ENCODE measurements at places on chromosomes 11 and 22.

DNA sequence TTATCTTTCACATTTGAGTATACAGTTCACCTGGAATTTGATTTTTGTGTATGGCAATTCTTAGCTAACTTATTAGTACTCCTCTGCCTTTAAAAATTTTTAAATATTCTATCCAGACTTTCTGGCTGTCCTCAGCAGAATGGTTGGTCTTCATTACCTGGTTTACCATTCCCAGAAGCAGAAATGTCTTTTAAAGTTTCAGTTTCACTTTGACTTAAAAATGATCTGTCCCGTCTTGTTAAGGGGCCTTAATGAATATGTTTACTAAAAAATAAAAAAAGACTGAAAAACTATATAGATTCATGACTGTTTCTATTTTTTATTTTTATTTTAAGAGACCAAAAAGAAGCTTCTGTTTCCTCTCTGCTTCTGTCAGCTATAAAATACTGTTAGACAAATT is 70.5 kb upstream of the TNRC6B start:
- peak; percentile 1 for DNase-seq

- peak; percentile 19 for DNase-seq
These were observed at the start of gene BMAL1 for GRCh38 chr11:13277768-13278608. TSS of gene BMAL1 (plus strand) at chr11:13277790. CDS start at chr11:13354309, 76,519 bp downstream.

GRCh38 chr11:117912497-117912896 is 16.7 kb downstream of the TMPRSS13 start:
- no peak for DNase-seq

DNA sequence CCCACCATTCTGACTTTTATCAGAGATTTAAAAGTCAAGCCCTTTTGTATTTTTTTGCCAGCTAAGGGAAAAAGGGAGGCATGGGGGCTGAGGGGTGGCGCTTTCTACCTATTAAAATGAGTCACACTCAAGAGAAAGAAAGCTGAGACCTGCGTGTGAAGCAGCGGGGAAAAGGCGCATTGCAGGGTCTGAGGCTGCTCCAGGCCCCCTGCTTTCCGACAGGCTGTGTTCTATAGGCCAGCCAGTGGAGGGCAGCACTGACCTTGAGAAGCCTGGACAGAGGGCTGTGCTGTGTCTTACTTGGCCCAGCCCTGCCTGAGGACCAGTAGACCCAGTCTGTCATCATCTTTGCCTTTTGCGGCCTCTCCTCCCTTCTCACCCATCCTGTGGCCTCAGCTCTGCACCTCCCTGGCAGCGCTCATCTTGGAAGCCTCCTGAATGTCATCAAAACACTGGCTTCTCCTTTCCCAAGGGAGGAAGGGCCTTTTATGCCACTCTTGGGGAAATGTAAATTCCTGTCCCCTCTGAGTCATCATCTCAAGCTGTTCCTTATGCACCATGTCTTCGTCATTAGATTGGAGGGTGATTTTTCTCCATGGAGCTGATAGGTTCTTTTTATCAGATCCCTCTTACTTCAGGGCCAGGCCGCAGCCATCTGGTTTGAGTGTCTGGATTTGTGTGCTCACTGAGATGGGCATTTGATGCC is 12.6 kb upstream of the MAPK8IP1 start:
- DNase-seq, result peak; percentile 85

DNA sequence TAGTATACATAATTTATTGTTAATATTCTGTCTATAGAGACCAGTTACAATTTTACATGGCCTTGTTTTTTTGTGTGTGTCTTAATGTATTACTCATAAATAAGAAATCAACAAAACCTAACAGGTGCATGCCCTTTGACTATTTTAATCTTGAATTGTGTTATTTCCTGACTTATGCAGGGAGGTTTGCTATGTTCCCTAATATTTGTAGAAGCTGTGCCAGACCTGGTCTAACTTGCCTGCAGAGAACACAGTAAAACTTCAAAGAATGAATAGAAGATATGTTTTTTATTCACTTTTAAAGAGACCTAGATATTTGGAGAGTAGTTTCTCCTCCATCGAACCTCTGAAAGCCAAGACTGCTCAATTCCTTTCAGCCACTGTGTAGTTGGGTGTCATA is 234.7 kb downstream of the LUZP2 start:
- DNase-seq, result no peak

DNA sequence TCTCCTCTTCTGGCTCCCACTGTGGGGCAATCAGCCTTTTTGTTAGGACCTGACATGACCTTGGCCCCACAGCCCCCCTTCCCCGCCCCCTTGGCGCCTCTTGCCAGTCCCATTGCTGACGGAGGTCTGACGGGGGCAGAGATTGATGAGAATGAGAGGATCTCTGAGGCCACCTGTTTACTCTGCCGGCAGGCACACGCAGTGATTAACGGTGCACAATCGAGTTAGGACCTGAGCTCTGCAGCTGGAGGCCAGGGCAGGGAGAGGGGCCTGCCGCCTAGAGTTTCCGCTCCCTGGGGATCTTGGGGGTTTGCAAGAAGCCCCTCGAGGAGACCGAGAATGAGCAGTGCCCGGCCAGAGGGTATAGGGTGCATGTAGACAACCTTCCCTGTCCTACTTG is 6.8 kb upstream of the CHRM1 start:
- no peak for DNase-seq

- no peak for DNase-seq
These were observed 66.2 kb upstream of the EIF3D start for GRCh38 chr22:36595154-36595553.

- DNase-seq, result peak; percentile 45
These were observed 13.3 kb downstream of the NNMT start for GRCh38 chr11:114309517-114309916.

- DNase-seq, result no peak
These were observed 196.9 kb upstream of the SEZ6L start for GRCh38 chr22:25972397-25972796.

DNA sequence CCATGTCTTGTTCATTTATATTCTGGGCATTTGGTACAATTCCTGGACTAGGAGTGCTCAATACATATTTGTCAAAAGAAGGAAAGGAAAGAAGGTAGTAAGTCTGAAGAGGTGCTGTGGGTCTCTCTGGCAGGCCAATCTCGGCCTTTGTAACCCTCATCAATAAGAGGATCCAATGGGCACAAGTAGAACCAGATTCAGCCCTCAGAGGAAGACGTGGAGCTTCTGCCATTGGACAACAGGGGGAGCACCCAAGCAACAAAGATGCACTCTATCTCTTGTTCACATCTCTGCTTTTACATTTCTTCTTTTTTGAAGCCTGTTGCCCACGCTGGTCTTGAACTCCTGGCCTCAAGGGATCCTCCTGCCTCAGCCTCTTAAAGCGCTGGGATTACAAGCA is 2.2 kb upstream of the VPS11 start:
- DNase-seq, result peak; percentile 38

GRCh38 chr11:127993788-127994187 is 593.6 kb downstream of the ETS1 start:
- DNase-seq, result no peak

- DNase-seq, result peak; percentile 74
These were observed 43.4 kb upstream of the PRDM11 start for GRCh38 chr11:45102810-45103621.

GRCh38 chr22:30861688-30862552 is 106.7 kb downstream of the MORC2 start:
- DNase-seq, result no peak

DNA sequence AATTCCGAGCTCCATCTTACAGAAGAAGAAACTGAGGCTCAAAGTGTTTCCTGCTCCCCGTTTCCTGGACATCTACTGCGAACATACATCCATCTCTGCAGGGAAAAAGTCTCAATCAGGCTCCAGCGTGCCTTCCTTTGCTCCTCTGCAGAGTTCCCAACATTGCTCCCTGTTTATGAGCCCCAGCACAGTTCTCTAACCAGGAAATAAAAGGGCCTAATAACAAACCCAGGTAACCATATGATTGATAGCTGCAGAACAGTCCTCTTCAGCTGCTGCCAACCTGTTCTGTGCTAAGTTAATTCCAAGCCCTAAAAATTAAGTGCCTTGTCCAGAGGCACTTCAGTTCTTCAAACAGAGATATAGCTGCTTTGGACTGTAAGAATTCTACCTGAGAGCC is 104.9 kb upstream of the ASPHD2 start:
- DNase-seq, result no peak

DNA sequence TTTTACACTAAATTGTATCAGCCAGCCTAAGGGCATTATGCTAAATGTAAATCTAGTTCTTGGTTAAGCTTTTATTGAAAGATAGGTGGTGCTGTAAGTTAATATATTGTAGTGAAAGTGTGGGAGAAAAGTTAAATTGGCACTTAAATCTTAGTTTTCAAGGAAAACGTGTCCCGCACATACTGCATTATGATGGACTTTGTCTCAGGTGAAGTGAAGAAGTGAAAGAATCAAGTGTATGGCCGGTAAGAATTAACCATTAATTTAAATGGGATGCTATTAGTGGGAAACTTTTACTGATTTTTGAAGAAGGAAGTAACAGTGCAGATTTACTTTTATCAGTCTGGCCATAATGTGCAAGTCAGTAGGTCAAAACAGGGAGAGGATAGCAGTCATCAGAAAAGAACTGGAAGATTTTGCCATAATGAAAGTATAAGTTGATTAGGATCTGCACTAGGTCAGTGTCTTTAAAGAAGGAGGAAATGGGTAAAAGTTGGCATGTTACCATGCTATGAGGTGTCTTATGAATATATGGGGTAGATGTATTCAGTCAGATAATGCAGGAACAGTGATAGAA is 81.6 kb downstream of the PDHX start:
- DNase-seq, result no peak

DNA sequence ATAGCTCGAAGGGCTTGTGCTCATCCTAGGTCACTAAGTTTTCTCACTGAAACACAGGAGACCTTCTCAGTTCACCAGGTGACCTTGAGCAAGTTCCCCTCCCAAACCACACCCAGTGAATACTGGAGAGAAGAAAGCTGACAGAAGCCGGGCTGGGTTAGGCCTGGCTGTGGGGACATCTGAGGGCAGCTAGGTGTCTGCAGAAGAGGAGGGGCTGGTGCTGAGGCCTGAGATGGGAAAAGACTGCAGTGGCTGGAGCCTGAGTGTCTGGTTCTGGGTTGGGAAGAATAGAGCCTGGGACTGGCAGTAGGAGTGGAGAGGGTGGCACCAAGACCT is 602 bp upstream of the INPP5J start:
- no peak for DNase-seq

- DNase-seq, result peak; percentile 39
These were observed 171.3 kb downstream of the GRIK4 start for GRCh38 chr11:120682866-120683265.

- DNase-seq, result no peak
These were observed 45.7 kb downstream of the PHF21B start for GRCh38 chr22:44963832-44964721.

DNA sequence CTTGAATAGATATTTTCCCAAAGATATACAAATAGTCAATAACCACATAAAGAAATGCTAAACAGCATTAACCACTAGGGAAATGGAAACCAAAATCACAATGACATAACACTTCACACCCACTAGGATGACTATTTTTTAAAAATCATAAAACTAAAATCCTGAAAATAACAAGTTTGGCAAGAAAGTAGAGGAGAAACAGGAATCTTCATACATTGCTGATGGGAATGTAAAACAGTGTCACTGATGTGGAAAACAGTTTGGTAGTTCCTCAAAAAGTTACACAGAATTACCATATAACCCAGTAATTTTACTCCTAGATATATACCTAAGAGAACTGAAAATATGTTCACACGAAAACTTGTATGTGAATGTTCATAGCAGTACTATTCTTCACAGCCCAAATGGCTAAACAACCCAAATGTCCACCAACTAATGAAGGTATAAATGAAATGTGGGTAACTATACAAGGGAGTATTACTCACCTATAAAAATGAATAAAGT is 12.5 kb downstream of the PICALM start:
- DNase-seq, result no peak

- DNase-seq, result no peak
These were observed 161.0 kb upstream of the SORL1-AS1 start for GRCh38 chr11:121613724-121614123.

- peak; percentile 11 for DNase-seq
These were observed 35.1 kb upstream of the CYP2R1 start for GRCh38 chr11:14927146-14927545.

DNA sequence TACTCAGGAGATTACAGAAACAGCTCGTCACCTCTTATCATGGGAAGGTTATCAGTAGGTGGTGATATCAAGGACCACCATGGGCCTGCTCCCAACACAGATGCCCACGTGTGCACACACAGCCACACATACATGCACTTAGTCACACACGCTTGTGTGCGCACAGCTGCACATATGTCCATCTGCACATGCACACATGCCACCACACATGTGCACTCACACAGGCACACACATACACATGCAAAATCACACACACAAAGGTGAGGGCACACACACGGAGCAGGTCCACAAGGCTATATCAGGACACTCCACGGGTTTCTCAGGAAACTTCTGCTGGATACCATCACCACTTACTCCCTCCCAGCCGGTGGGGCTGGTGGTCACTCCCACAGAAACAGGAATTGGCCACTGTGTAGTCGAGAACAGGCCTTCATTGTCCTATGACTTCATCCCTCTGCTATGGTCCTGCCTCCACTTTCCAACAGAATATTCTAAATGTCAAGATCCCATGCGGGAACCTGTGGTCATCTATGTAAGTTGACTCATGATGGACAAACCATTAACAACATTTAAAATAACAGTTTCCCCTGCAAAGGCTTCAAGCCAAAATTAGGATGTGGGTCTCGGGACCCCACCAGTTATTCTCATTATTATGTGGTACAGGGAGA is 2.2 kb downstream of the C11orf24 start:
- peak; percentile 88 for DNase-seq

DNA sequence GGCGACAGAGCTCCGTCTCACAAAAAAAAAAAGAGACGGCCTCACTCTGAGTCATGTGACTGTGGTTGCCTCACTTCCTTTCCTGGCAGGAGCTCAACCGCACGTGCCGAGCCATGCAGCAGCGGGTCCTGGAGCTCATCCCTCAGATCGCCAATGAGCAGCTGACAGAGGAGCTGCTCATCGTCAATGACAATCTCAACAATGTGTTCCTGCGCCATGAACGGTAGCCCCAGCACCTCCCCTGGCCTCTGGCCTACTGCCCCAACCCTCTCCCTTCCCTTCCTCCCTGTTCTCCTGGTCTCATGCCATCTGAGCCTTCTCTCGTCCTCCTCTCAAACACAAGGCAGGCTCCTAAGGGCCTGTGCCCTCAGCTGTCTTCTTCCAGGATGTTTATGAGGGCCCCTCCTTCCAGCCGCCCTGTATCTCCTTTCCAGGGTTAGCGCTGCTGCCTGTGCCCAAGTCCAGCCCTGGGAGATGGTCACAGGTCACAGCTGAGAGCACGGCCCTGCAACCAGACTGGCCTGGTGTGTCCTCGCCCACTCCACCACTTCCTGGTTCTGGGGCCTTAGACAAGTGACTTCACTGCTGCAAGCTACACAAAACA is 30.7 kb downstream of the TOM1 start:
- peak; percentile 87 for DNase-seq

DNA sequence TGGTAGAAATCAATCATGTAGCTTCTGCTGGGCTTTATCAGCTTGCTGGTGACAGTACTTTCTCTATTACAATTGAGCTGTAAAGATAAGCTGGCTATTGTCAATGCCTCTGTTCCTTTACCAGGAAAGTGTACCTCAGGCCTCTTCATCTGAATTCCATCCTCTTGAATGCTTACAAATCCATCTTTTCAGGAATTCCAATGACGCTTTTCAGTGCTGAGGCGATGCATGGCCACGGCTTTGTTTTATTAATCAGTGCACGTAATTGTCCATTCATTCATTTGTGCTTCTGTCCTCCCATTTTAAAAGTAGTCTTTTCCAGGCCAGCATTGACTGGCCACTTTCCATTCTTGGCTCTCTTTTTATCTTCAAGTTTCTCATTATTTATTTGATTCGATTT is 202.0 kb downstream of the PGR start:
- DNase-seq, result no peak
